ENCODE measurements at places on chromosomes 16 and 17.

GRCh38 chr16:185691-186090 is 5.4 kb downstream of the HBQ1 start:
- DNase-seq, result no peak

GRCh38 chr17:40326832-40327199 is 17.8 kb downstream of the RARA start:
- DNase-seq, result no peak

- DNase-seq, result no peak
Measured at GRCh38 chr16:4588386-4588785, 26.3 kb downstream of the UBALD1 start.

DNA sequence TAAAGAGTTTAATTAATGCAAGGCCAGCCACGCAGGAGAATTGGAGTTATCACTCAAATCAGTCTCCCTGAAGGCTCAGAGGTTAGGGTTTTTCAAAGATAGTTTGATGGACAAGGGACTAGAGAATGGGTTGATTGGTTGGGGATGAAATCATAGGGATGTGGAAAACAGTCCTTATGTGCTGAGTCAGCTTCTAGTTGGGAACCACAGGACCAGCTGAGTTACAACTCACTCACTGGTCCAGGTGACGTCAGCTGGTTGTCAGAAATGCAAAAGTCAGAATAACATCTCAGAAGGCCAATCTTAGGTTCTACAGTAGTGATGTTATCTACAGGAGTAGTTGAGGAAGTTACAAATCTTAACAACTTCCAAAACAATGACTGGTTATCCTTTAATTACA is 47.6 kb downstream of the CPD start:
- DNase-seq, result no peak

- DNase-seq, result no peak
Measured at GRCh38 chr17:10031127-10031526, 126.1 kb upstream of the RCVRN start.

DNA sequence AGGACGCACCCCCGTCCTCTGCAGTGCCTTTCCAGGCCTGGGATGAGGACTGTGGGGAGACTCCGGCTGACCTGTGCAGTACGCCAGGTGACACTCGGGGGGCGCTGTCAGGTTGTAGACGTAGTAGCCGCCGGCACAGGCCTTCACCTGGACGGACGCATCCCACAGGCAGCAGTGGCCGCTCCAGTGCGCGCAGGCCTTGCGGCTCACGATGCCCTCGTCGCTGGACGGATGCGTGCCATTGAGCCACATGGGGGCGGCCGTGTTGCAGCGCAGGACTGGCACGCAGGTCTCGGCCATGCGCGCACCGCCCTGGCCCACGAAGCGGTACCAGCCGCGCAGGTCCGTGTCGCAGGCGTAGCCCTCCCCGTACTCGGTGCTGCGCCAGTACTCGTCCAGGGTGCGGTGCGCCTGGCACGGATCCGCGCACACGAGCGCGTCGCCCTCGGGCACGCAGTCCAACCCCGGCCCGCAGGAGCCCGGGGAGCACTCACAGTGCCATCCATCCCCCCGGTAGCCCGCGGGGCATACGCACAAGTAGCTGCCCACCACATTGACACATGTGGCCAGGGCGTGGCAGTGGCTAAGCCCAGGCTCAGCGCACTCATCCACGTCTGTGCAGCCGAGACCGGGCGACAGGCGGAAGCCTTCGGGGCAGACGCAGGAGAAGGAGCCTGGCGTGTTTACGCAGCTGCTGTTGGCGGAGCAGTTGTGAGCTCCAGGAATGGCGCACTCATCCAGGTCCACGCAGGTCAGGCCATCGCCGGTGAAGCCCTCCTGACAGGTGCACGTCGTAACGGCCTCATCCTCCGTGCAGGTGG is 3.9 kb downstream of the UMOD start:
- no peak for DNase-seq

- no peak for DNase-seq
Measured at GRCh38 chr17:57665696-57666095, 79.4 kb downstream of the CCDC182 start.

GRCh38 chr17:79400989-79401703 is 209.7 kb downstream of the RBFOX3 start:
- DNase-seq, result no peak

DNA sequence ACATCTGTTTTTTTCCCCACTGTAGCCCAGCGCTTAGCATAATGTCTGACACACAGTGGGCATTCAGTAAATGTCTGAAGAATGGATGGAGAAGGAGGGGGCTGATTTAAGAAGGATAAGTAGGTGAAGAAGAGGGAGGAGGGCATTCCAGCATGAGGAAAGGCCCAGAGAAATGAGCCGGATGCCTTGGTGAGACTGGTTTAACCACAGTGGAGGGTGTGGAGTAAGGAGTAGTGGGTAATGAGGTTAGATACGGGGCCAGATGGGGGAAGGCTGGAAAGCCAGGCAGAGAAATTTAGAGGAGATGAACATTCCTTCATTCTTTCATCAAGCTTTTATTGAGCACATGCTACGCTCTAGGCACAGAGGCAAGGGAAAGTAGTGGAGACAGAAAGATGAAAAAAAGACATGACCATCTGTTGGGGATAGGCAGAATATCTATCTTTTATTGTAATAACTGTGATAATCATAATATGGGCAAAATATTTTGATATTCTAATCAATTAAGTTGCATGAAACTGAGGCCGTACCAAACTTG is 43.7 kb upstream of the NFAT5 start:
- DNase-seq, result no peak

Data from C1 segment of cervical spinal cord (tissue), 14 donors.